Epithelial cell of alveolus of lung (primary cell): ENCODE measurements at places on chromosomes 12 and 14. TPM values are rescaled to one million over a fixed set of nuclear protein-coding genes. Genes with fewer than 3 reads are reported as not detected.

CLEC6A gene
- total RNA-seq = not detected in 2 replicates

COPS7A gene
- 50.6 and 80.7 TPM in 2 replicates for total RNA-seq

SIX6 gene
- total RNA-seq = not detected in 2 replicates

RDH12 gene
- total RNA-seq = not detected in 2 replicates

OAS2 gene
- 2.2 TPM in 1 of 2 replicates, not detected in the other for total RNA-seq

ESYT1 gene
- total RNA-seq = 81.4 and 171 TPM in 2 replicates

IQSEC3 gene
- 0.08 TPM in 1 of 2 replicates, not detected in the other for total RNA-seq
